ENCODE measurements at places on chromosomes 5 and 9.

GRCh38 chr9:137229903-137230704, 597 bp upstream of the SLC34A3 start:
- no peaks in the 10 kb centered on the region for H3K4me1 ChIP-seq
- H3K27ac ChIP-seq = no peak overlapping the region
- no peaks in the 10 kb centered on the region for H3K27me3 ChIP-seq

- DNase-seq = no peak
- H3K4me3 ChIP-seq = no peak overlapping the region
- no peaks in the 10 kb centered on the region for H3K27me3 ChIP-seq
These were observed 122.2 kb upstream of the ZNF608 start for GRCh38 chr5:124868676-124869075.

DNA sequence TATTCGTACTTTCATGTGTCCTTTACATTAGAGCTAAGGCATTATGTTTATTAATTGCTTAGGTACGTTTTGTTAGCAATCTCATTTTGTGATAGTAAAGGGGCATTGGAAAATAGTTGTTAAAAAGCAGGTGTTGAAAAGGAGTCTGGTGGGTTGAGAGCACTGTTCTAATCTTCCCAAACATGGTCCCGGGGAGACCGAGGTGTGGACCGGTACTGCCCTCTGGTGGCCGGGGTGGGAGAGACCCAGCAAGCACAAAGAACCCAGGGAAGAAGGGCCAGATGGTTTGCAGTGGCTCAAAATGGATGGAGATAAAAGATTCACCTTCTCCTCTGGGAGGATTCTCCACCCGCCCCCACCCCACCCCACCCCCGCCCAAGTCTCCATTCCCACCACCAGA, 26.1 kb downstream of the IDNK start:
- peaks cover 26% of the 10 kb centered on the region for H3K36me3 ChIP-seq
- no peak overlapping the region for H3K4me3 ChIP-seq
- H3K4me1 ChIP-seq = no peaks in the 10 kb centered on the region
- no peak overlapping the region for H3K27ac ChIP-seq

- H3K27me3 ChIP-seq = no peaks in the 10 kb centered on the region
These were observed 53.6 kb downstream of the PDCD1LG2 start for GRCh38 chr9:5563886-5564285.

GRCh38 chr9:132820169-132820944, 57.7 kb downstream of the AK8 start:
- DNase-seq = no peak
- no peak overlapping the region for H3K27ac ChIP-seq
- H3K4me1 ChIP-seq = no peaks in the 10 kb centered on the region
- H3K4me3 ChIP-seq = no peak overlapping the region
- H3K36me3 ChIP-seq = no peaks in the 10 kb centered on the region
- H3K27me3 ChIP-seq = peaks cover 47% of the 10 kb centered on the region

DNA sequence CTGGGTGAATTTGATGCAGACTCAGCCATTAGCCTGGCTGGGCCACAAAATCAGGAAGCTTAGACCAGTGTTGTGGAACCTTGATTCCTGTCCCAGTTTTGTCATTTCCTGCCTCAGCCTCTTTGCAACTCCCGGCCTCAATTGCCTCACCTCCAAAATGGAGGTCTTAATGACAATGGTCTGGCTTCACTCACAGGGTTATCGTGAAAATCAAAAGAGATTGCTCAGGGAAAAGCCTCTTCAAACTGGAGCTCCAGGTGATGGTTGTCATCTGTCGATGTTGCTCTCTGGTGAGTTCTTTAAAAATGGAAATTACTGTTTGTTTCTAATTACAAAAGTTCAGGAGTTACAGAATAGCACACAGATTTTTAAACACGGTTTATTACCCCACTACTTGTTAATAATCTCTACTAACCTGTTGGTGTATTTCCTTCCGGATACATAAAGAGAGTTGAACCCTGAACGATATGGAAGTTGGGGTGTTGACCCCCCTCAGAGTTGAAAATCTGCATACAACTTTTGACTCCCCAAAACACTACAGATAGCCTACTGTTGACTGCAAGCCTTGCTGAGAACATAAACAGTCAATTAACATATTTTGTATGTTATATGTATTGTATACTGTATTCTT, 109.9 kb upstream of the CPEB4 start:
- H3K36me3 ChIP-seq = no peaks in the 10 kb centered on the region
- no peak overlapping the region for H3K4me3 ChIP-seq
- H3K27ac ChIP-seq = no peak overlapping the region
- H3K27me3 ChIP-seq = no peaks in the 10 kb centered on the region

GRCh38 chr5:143913008-143913752, 101.2 kb downstream of the HMHB1 start:
- H3K27me3 ChIP-seq = no peaks in the 10 kb centered on the region
- peak overlapping the region; percentile 75 for H3K27ac ChIP-seq
- peaks cover 57% of the 10 kb centered on the region for H3K4me1 ChIP-seq
- no peaks in the 10 kb centered on the region for H3K36me3 ChIP-seq
- DNase-seq = peak; percentile 92
- H3K4me3 ChIP-seq = no peak overlapping the region

- no peak overlapping the region for H3K4me3 ChIP-seq
- H3K36me3 ChIP-seq = no peaks in the 10 kb centered on the region
- no peaks in the 10 kb centered on the region for H3K27me3 ChIP-seq
- DNase-seq = peak; percentile 88
- peaks cover 22% of the 10 kb centered on the region for H3K4me1 ChIP-seq
These were observed 1273.0 kb downstream of the EFNA5 start for GRCh38 chr5:106397700-106398099.

DNA sequence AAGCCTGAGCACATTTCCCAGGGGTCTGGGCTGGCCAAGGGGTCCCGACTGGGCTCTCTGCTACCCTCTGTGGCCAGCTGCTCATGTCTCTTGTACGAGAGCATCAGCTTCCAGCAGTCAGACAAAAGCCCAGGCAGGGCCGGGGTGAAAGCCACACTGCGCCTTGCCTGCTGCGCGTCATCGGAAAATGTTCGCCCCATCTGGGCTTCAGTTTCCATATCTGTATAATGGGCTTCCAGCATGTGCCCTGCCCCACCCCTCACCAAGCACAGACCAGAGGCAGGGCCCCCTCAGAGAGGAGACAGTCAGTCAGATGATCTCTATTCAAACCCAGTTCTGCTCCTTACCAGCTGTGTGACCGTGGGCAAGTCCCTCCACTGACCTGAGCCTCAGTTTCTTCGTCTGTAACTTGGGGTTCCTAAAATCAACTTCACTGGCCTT, 8.0 kb upstream of the GRHPR start:
- no peaks in the 10 kb centered on the region for H3K27me3 ChIP-seq
- no peaks in the 10 kb centered on the region for H3K36me3 ChIP-seq
- no peak overlapping the region for H3K4me3 ChIP-seq
- peaks cover 15% of the 10 kb centered on the region for H3K4me1 ChIP-seq
- no peak for DNase-seq

Measured in GM23248 (cell line).